ENCODE measurements at places on chromosomes 6 and 20. TPM values are rescaled to one million over a fixed set of nuclear protein-coding genes. Genes with fewer than 3 reads are reported as not detected.

GRCh38 chr20:38877483-38877882, 48.7 kb upstream of the FAM83D start:
- no peak for DNase-seq

DNA sequence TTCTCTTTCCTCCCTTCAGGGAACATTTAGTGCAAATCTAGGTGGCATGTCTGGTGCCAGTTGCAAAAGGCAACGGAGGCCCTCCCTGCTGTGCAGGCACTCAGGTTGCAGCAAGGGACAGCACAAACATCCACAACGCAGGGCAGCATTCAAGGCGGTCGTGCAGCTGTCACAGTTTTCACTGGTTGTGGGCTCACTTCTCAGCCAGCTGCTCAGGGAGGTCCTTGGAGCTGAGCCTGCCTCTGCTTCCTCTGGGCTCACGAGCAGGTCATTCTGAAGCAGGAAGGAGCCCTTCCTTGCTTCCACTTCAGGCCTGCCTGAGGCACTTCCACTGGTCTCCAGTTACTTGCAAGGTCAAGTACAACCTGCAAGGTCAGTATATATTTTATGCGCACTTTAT, 3.8 kb upstream of the NPEPL1 start:
- no peak for DNase-seq

DNA sequence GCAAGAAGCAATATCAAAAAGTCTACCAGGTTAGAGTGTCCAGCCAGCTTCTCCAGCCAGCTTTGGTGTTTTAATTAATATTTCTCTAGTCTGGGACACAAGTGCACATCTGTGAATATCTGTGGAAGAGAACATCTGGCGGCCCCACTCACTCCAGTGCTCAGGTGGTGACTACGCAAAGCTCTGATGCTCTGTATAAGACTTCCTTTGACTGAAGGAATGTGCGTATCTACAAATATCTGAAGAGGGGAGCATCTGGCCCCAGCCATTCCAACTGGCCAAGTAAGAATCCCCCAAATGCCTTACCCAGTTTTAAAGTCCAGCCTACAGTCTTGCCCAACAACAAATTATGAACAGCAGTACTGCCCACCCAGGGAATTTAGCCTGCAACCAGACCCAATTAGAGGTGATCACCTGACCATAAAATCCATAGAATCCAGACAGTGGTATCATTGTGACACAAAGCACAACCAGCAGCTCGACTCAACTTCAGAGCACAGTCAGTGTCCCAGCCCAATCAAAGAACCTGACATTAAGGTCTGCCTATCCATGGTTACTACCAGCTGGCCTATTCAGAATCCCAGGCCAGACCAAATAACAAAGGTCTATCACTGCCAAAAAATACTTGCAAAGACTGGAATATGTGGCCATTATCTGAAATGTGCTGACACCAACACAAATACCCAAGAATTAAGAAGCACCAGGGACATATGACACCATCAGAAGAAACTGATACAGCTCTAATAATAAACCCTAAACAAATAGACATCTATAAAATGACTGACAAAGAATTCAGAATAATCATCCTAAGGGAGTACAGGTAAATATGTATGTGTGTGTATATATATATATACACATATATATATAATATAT, 76.1 kb upstream of the MANEA start:
- no peak for DNase-seq

Gene BEND6
- 1.4 TPM for polyA plus RNA-seq

GRCh38 chr6:81682858-81683620, 69.4 kb downstream of the TENT5A start:
- DNase-seq: no peak

Gene SLC52A3
- 0.26 TPM for polyA plus RNA-seq

DNA sequence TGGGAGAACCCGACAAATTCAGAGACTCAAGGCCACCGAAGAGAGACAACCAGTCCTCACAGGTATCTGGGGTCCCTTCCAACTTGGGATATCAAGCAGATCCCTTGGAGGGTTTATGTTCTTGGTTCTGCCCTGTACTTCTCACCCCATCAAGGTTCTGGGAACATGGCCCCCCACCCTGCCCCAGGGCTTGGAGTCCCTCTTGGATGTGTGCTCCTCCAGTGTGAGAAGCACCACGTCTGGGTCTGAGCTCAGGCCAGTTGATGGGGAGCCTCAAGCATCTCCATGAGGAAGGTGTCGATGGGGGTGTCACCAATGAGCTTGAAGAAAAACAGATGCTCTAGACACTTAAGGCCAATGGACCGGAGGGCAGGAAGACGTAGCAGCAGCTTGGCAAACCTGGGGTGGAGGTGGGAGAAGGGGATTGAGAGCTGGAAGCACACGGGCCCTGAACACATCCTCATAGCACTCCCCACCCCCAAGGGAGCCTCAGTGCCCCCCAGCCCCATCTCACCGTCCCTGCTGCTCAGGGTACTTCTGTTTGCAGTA, 2.2 kb upstream of the COL11A2 start:
- DNase-seq: no peak

- DNase-seq: no peak
Measured at GRCh38 chr20:34014878-34015277, 21.2 kb downstream of the RALY start.

Gene ZC3H12D
- 0.80 TPM for polyA plus RNA-seq

DNA sequence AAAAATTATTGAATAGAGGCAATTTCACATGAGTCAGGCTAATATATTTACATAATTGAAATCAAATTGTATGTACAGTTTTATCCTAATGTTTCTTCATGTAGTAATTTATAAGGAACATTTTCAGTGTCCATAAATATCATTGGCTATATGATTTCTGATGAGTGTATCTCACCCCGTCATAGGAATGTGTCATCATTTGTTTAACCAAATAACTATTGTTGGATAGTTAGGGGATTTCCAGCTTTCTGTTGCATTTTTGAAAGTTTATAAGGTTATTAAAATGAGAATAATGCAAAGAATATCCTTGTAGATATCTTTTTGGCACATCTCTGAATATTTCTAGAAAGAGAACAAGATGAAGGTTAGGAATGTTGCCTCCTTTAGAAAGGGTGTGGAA, 39.0 kb downstream of the SYTL3 start:
- DNase-seq: no peak

GRCh38 chr20:32535953-32536823, 48.9 kb downstream of the NOL4L start:
- DNase-seq: no peak

Gene FRMD1
- polyA plus RNA-seq: 6.3 TPM

DNA sequence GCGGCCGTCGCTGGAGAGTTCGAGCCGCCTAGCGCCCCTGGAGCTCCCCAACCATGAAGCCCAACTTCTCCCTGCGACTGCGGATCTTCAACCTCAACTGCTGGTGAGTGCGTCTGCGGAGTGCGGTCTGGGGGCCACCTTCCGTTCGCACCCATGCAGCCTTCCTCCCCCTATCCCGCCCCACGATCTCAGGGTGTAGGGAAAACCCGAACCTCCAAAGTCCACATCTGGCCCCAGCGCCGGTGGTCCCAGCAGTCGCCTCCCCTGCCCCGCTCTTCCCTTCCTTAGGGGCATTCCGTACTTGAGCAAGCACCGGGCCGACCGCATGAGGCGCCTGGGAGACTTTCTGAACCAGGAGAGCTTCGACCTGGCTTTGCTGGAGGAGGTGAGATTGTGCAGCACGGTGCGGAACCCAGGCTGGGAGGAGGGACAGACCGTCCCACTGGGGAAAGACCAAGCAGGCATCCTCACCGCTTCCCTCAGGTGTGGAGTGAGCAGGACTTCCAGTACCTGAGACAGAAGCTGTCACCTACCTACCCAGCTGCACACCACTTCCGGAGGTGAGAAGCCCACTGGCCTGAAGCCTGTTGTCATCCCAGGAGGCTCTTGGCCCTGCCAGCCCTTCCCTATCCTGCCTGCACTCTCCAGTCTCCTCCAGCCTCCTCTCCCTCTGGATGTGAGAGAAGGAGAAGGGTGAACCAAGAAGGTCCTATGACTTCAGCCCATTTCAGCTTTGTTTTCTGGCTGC, 719 bp downstream of the SMPD2 start:
- no peak for DNase-seq

Gene ESR1
- polyA plus RNA-seq: 1.5 TPM

Gene OSER1
- polyA plus RNA-seq: 48.1 TPM

DNA sequence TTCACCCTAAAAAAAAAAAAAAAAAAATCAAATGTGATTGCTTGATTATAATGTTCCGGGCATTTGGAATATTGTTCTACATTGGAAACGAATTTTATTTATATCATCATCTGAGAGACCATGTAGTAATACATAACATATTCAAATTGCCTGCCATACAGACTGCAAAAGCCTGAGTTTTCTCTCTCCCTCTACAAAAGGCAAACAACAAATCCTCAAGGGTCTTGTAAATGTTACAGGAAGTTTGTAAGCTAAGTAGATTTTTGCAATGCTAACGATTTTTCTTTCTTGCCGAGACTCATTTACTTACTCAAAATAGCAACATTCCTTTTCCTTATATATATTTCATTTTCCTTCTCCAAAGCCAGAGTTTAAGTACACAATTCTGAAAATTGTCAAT, 49.0 kb upstream of the HTR1E start:
- DNase-seq: no peak

GRCh38 chr6:161924516-161925116, 650.8 kb upstream of the AGPAT4 start:
- no peak for DNase-seq

DNA sequence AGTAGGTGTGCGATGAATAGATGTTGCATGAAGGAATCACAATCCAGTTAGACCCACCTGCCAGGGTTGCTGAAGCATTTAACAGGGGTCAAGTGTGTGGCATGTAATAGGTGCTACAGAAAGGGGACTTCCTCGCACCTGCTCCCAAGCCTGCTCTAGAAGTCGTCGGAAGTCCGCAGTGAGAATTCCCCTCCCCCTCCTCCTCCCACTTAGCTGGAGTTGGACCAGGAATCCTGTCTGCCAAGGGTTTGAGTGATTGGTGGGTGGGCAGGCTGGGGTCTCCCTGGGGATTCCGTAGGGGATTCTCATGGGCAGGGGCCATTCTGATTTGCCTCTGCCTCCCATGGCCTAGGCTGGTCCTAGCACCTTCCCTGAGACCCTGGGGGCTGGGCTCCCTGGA, 10.3 kb downstream of the SCRT2 start:
- DNase-seq: no peak

All from right lung (tissue), 10 donors.